ENCODE measurements at places on chromosomes 3 and 15.

- no peak for DNase-seq
Measured at GRCh38 chr3:129346695-129347457, 68.2 kb downstream of the HMCES start.

- no peak for DNase-seq
Measured at GRCh38 chr3:88180398-88180999, 30.7 kb downstream of the C3orf38 start.

DNA sequence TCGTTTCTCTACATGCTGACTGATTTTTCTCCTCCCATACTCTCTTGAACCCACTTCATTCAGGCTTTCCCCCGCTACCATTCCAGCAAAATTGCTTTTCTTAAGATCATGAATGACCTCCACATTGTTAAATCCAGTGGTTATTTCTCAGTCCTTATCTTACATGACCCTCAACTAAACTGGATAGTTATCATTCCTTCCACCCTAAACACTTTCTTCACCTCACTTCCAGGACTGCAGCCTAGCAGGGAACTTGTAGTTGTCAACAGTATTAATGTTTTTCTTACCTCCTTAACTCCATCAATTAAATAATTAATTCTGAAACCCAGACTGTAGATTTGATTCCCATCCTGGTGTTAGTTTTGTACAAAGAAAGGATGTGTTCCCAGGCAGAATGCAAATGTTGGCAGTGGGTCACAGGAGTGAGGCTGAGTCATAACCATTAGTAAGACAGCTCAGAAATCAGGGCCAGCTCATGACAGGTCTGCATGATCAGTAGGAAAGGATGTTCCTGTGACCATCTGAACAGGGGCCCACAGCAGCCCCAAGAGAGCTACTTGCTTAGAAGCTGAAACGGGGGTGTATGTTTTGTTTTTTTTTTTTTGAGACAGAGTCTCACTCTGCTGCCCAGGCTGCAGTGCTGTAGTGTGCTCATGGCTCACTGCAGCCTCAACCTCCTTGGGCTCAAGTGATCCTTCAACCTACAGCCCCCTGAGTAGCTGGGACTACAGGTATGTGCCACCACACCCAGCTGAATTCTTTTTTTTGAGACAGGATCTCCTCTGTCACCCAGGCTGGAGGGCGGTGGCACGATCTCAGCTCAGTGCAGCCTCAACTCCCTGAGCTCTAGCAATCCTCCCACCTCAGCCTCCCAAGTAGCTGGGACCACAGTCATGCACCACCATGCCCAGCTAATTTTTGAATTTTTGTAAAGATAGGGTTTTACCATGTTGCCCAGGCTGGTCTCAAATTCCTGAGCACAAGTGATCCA, 9.1 kb downstream of the BCL2L10 start:
- no peak for DNase-seq

DNA sequence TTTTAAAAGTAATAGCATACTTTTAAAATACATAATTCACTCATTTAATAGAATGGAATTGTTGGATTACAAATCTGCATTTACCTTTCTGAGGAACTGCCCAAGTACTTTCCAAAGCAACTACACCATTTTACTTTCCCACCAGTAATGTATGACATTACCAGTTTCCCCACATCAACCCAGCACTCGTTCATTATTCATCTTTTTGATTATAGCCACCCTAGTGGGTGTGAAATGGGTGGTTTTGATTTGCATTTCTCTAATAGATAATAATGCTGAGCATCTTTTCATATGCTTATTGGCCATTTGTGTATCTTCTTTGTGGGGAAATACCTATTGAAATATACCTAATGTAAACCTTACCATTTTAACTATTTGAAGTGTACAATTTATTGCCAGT, 18.0 kb upstream of the EBLN2 start:
- DNase-seq = no peak

- DNase-seq = no peak
Measured at GRCh38 chr3:40044487-40044886, 235.1 kb downstream of the MYRIP start.

- no peak for DNase-seq
Measured at GRCh38 chr3:40516201-40516600, 8.6 kb upstream of the ZNF621 start.

- DNase-seq = no peak
Measured at GRCh38 chr3:10988991-10989484, 3.5 kb upstream of the SLC6A1 start.

GRCh38 chr3:14329116-14329830, 73.1 kb upstream of the SLC6A6 start:
- no peak for DNase-seq

- DNase-seq = no peak
Measured at GRCh38 chr3:149969110-149969939, 1.4 kb downstream of the PFN2 start.

DNA sequence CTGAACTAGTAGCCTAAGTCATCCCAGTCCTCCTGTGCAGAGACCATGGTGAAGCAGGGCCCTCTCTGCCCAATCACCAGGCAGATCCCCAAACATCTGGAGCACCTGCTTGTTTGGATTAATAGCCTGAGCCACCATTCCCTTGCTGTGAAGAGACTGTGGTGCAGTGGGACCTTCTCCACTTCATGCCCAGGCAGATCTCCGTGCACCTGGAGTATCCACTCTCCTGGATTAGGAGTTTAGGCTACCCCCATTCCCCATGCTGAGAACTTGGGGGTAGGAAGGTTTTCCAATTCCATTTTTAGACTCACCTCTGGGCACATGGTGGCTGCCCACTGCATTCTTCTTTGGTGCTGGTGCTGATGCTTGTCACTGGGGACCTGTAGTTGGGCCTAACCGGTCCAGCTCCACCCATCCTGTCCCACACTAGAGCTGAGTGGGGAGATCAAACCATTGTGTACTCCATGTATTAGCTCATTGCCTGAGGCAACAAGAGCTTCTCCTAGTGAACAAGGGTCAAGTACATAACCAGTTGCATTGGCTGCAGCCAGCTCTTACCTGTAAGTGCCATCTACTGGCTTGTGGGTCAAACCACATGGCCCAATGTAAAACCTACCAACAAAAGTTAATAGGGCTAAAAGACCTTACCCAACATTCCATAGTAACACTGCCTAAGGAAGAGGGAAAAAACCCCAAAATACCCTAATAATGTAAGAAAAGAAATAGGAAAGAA, 382.5 kb upstream of the CBLB start:
- no peak for DNase-seq

DNA sequence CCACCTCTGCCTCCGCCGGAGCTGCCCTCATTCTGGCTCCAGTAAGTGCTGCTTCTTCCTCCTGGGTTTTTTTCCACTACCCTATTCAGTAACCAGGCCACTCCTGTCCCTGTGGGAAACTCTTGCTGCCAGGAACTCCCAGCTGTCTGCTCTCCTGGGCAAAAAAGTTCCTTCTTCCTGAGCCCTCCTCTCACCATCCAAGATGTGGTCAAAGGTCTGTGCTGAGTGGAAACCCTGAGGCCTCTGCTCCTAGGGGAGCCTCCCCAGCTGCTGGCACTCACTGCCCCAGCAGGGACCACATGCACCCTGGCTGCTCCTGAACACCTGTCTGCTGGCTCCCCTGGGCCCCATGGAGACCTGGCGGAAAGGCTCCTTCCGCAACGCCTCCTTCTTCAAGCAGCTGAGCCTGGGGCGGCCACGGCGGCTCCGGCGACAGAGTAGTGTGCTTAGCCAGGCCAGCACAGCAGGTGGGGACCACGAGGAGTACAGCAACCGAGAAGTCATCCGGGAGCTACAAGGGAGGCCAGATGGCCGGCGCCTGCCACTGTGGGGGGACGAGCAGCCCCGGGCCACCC, 454 bp downstream of the C15orf62 start:
- no peak for DNase-seq

DNA sequence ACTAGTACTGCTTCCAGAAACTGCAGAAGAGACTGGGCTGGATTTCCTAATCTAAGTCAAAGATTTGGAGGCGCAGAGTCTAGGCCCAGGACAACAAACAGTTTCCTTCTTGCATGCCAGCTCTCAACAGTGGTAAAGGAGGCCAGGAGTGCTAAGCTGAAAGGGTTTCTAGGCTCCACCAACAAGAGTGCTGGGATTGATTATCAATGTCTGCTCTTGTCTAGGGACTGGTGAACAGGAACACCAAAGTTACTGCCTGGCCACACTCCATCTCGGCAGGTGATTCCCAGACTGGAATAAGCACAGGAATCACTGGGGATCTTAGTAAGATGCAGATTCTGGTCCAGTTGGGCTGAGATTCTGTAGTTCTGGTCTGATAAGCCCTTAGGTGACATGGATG, 22.8 kb upstream of the FGD5 start:
- no peak for DNase-seq

GRCh38 chr3:150216866-150217600, 191.1 kb upstream of the TSC22D2 start:
- no peak for DNase-seq

- no peak for DNase-seq
Measured at GRCh38 chr3:154236331-154236730, 88.0 kb downstream of the DHX36 start.

- no peak for DNase-seq
Measured at GRCh38 chr3:160220038-160220437, 5.2 kb upstream of the C3orf80 start.

Measured in stimulated activated CD4-positive, alpha-beta T cell treated with anti-CD3 and anti-CD28 coated beads, Interleukin-2, amount 100 ng/mL, for 48 hours (primary cell).